Left ventricle myocardium inferior (tissue), 1 donor: ENCODE measurements at places on chromosomes 6 and 20.

DNA sequence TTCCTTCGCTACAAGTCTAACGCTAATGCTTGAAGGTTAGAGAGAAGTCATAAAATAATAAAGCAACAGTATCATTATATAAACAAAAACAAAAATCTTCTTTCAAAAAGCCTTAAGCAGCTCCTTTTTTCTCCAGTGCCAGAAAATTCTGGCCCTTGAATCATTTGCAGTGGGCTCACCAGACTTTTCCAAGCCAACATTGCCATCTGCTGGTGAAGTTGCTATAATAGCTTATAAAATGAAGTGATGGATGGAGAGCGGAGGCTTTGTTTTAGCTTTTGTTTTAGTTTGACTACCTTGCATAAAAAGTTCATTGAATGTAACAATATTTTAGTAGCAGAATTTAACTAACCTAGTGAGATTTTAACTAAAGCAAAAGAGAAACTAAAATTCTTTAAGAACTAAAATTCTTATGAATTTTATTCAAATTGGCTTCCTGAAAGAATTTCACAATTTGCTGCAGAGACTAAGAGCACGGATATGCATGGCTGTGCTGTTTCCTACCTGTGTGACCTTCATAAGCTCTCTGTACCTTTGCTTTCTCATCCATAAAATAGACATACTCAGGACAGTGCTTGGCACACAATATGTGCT, 44.8 kb upstream of the SLC2A12 start:
- H3K4me3 ChIP-seq, result no peak overlapping the region
- no peaks in the 10 kb centered on the region for H3K36me3 ChIP-seq
- no peaks in the 10 kb centered on the region for H3K4me1 ChIP-seq
- no peak for DNase-seq

DNA sequence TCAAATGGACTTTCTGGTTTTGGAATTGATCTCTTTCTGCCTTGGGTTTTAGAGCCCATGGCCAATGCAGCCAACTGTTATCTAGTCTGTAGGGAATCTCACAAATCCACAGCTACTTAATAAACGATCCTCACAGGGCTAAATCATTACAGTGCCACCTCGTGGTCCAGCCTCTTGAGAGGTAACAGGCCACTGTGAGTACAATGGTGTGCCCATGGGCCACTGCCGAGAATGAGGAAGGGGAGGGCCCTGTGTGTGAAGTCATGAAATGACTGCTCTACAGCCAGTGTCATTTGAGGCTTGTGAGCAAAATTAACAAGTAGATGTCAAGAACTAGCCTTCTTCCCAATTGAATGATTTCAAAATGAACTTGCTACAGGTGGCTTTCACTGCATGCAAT, 54.3 kb upstream of the GMPR start:
- no peaks in the 10 kb centered on the region for H3K36me3 ChIP-seq
- no peaks in the 10 kb centered on the region for H3K27me3 ChIP-seq
- no peak for DNase-seq
- H3K27ac ChIP-seq, result no peak overlapping the region

- no peak overlapping the region for H3K4me3 ChIP-seq
- H3K36me3 ChIP-seq, result peaks cover 13% of the 10 kb centered on the region
- DNase-seq, result peak; percentile 41
Observed at GRCh38 chr20:2122936-2123335, 21.3 kb downstream of the STK35 start.

DNA sequence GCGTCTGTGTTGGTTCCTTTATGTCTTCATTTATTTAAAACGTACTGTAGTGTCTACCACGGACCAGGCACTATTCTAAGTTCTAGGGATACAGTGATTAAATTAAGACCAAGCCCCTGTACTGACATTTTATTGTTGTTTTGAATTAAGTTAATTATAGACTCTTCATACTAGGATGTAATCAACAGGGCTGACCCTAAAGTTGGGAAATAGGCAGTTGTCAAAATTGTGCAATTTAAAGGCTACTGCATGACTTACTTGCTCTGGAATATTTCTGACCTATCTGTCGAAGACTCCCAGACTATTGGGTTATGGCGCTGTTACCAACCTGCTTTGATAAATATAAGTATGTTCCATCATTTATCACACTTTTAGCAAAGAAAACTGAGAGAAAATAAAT, 6.7 kb downstream of the MYO6 start:
- no peaks in the 10 kb centered on the region for H3K27me3 ChIP-seq
- H3K27ac ChIP-seq, result no peak overlapping the region
- peaks cover 29% of the 10 kb centered on the region for H3K4me1 ChIP-seq
- DNase-seq, result no peak
- H3K36me3 ChIP-seq, result no peaks in the 10 kb centered on the region

GRCh38 chr6:149499066-149499465, 14.3 kb upstream of the ZC3H12D start:
- no peak overlapping the region for H3K27ac ChIP-seq
- peaks cover 9% of the 10 kb centered on the region for H3K4me1 ChIP-seq
- no peaks in the 10 kb centered on the region for H3K27me3 ChIP-seq
- no peaks in the 10 kb centered on the region for H3K36me3 ChIP-seq

GRCh38 chr6:89438248-89438647, 5.3 kb downstream of the ANKRD6 start:
- H3K27ac ChIP-seq, result no peak overlapping the region
- DNase-seq, result no peak
- H3K36me3 ChIP-seq, result no peaks in the 10 kb centered on the region
- H3K27me3 ChIP-seq, result no peaks in the 10 kb centered on the region

- H3K4me3 ChIP-seq, result no peak overlapping the region
- no peak overlapping the region for H3K27ac ChIP-seq
- H3K4me1 ChIP-seq, result peaks cover 4% of the 10 kb centered on the region
- H3K27me3 ChIP-seq, result peaks cover 79% of the 10 kb centered on the region
- DNase-seq, result no peak
Observed at GRCh38 chr6:41524634-41525011, 21.6 kb upstream of the FOXP4 start.

GRCh38 chr20:12941025-12941424, 67.7 kb upstream of the SPTLC3 start:
- DNase-seq, result no peak
- H3K4me1 ChIP-seq, result no peaks in the 10 kb centered on the region
- no peak overlapping the region for H3K4me3 ChIP-seq
- no peak overlapping the region for H3K27ac ChIP-seq
- no peaks in the 10 kb centered on the region for H3K36me3 ChIP-seq

GRCh38 chr6:129248946-129249345, 366.0 kb downstream of the LAMA2 start:
- DNase-seq, result peak; percentile 19
- H3K27ac ChIP-seq, result peak overlapping the region; percentile 50
- H3K4me3 ChIP-seq, result no peak overlapping the region
- peaks cover 44% of the 10 kb centered on the region for H3K4me1 ChIP-seq

DNA sequence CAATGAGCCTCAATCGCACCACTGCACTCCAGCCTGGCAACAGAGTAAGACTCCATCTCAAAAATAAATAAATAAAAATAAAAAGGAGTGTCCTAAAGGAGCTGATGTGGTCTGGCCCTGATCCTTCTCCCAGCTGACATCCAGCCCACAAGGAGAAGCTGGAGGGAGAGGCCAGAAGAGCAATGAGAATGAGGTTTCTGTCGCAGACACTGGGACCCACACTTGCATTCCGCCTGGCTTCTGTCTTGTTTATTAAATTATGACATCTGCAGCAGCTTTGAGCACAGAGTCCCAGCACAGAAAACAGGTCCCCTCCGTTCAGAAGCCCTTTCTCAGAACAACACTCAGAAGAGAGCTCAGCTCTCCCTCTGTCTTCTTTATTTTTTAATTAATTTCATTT, 10.3 kb upstream of the E2F1 start:
- no peaks in the 10 kb centered on the region for H3K27me3 ChIP-seq
- peaks cover 7% of the 10 kb centered on the region for H3K4me1 ChIP-seq
- no peaks in the 10 kb centered on the region for H3K36me3 ChIP-seq

- H3K27me3 ChIP-seq, result no peaks in the 10 kb centered on the region
- H3K36me3 ChIP-seq, result no peaks in the 10 kb centered on the region
- H3K4me1 ChIP-seq, result no peaks in the 10 kb centered on the region
- no peak overlapping the region for H3K4me3 ChIP-seq
Observed at GRCh38 chr6:47822856-47823554, 41.2 kb downstream of the OPN5 start.

- no peak overlapping the region for H3K4me3 ChIP-seq
- no peak overlapping the region for H3K27ac ChIP-seq
- H3K4me1 ChIP-seq, result no peaks in the 10 kb centered on the region
- no peaks in the 10 kb centered on the region for H3K36me3 ChIP-seq
Observed at GRCh38 chr6:159464816-159465215, 228.2 kb downstream of the SOD2 start.

GRCh38 chr6:63486196-63486595, 86.1 kb upstream of the LOC128125822 start:
- H3K4me1 ChIP-seq, result no peaks in the 10 kb centered on the region
- no peak for DNase-seq
- no peak overlapping the region for H3K27ac ChIP-seq
- H3K27me3 ChIP-seq, result no peaks in the 10 kb centered on the region
- no peak overlapping the region for H3K4me3 ChIP-seq

- H3K4me1 ChIP-seq, result no peaks in the 10 kb centered on the region
- no peak overlapping the region for H3K27ac ChIP-seq
- H3K36me3 ChIP-seq, result no peaks in the 10 kb centered on the region
- no peak for DNase-seq
Observed at GRCh38 chr6:73372516-73372915, 2.8 kb upstream of the OOEP start.

- peak overlapping the region; percentile 63 for H3K27ac ChIP-seq
- no peaks in the 10 kb centered on the region for H3K36me3 ChIP-seq
- no peaks in the 10 kb centered on the region for H3K27me3 ChIP-seq
- H3K4me1 ChIP-seq, result peaks cover 20% of the 10 kb centered on the region
Observed at GRCh38 chr6:35318196-35319171, 20.9 kb downstream of the DEF6 start.

- H3K27me3 ChIP-seq, result no peaks in the 10 kb centered on the region
- H3K4me3 ChIP-seq, result no peak overlapping the region
Observed at GRCh38 chr20:62941792-62942191, 3.8 kb downstream of the GID8 start.

DNA sequence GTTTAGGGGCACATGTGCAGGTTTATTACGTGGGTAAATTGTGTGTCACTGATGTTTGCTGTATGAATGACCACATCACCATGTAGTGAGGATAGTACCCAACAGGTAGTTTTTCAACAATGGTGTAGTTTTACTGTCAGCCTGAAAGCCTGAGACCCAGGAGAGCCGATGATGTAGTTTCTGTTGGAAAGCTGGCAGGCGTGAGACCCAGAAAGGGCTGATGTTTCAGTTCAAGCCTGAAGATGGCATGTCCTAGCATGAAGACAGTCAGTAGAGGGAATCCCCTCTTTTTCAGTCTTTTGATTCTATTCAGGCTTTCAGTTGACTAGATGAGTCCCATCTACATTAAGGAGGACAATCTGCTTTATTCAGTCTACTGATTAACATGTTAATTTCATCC, 96.7 kb downstream of the KLHL32 start:
- no peaks in the 10 kb centered on the region for H3K36me3 ChIP-seq
- peaks cover 13% of the 10 kb centered on the region for H3K4me1 ChIP-seq
- H3K4me3 ChIP-seq, result no peak overlapping the region
- DNase-seq, result no peak
- no peaks in the 10 kb centered on the region for H3K27me3 ChIP-seq

DNA sequence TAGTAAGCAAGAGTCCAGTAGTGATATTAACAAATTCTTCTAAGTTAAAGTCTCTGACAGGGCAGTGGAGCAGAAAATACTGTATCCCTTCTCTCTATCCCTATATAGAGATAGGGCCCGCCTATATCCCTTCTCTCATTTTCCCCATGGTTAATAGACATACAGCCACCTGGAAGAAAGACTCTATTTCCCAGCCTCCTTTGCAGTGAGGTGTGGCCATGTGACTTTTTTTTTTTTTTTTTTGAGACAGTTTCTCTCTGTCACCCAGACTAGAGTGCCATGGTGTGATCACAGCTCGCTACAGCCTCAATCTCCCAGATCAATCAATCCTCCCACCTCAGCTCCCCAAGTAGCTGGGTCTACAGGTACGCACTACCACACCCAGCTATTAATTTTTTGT, 16.7 kb upstream of the CDK5RAP1 start:
- H3K4me1 ChIP-seq, result peaks cover 68% of the 10 kb centered on the region
- peaks cover 25% of the 10 kb centered on the region for H3K36me3 ChIP-seq
- H3K27ac ChIP-seq, result peak overlapping the region; percentile 91
- no peak for DNase-seq

DNA sequence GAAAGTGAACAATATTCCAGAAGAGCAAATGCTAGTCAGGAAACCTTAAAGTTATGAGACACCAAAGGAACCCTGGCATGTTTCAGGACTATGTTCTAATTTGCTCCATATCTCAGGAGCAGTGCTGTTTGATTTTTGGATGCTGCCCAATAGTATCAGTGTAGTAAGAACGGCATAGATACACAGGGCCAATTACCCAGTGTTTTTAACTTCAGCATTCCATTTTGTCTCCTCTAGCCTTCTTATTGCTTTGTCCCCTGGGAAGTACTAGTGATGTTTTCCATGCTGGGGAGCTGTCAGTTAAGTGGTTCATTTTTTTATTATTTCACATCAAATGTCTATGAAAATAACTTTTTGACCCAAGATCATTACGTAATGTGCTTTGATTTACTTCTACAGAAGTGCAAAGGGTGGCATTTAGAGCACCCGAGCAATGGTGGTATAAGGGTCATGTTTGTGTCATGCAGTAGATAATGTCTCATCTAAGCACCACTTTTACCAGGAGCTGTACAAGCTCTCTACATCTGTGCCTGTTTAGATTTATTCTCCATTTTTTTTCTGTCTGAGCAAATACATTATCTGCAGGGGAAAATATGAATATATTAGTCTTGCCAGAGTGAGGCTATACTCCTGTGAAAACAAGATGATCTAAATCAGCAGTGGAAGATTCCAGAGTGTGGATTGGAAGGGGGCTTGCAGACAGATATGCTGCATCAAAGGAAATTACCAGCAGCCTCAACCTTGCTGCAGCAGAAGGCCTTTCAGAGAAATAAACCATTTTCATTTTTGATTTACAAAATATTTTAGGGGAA, 198.8 kb upstream of the OPRM1 start:
- no peaks in the 10 kb centered on the region for H3K4me1 ChIP-seq
- H3K36me3 ChIP-seq, result no peaks in the 10 kb centered on the region
- no peaks in the 10 kb centered on the region for H3K27me3 ChIP-seq

DNA sequence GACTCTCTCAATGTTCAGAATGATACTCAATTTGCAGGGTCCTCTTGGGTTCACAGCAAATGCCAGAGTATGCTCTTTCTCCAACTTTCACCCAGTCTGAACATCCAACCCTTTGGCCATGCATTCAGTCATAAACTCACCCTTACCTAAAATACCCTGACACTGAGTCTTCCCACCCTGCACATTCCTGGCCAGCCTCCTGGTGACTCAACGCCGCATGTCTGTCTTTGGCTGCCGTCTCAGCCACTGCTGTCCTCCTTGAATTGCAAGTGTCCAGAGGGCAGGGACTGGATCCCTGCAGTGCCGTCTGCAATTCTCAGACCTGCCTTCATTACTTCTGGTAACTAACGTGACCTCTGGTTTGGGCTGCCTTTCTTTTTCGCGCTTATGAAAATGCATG, 593.4 kb downstream of the QKI start:
- DNase-seq, result no peak
- H3K36me3 ChIP-seq, result no peaks in the 10 kb centered on the region
- no peak overlapping the region for H3K27ac ChIP-seq
- H3K4me3 ChIP-seq, result no peak overlapping the region

DNA sequence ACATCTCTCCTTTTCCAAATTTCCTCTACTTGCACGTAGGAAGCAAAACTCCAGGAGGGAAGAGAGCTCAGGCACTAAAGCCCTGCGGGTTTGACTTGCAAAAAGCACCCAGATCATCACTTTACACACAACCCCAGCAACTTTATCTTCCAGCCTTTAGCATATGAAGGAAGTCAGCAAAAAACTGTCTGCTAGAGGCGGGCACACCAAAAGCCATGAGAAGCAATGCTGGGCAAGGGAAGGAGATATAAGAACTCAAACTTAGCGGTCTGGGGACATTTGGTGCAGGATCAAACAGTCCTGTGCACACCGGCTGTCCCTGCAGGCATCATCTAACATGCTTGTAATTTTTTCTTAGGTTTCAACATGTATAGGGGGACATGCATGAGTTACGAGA, 113.3 kb downstream of the JPH2 start:
- no peaks in the 10 kb centered on the region for H3K36me3 ChIP-seq
- no peak overlapping the region for H3K4me3 ChIP-seq
- H3K27ac ChIP-seq, result peak overlapping the region; percentile 79
- H3K4me1 ChIP-seq, result peaks cover 13% of the 10 kb centered on the region
- no peak for DNase-seq
